ENCODE measurements at places on chromosomes 16 and 17. TPM values are rescaled to one million over a fixed set of nuclear protein-coding genes. Genes with fewer than 3 reads are reported as not detected.

The ABCA10 gene
- polyA plus RNA-seq: 0.33 TPM

The MVP gene
- polyA plus RNA-seq: 67.1 TPM

The OMG gene
- 1.0 TPM for polyA plus RNA-seq

DNA sequence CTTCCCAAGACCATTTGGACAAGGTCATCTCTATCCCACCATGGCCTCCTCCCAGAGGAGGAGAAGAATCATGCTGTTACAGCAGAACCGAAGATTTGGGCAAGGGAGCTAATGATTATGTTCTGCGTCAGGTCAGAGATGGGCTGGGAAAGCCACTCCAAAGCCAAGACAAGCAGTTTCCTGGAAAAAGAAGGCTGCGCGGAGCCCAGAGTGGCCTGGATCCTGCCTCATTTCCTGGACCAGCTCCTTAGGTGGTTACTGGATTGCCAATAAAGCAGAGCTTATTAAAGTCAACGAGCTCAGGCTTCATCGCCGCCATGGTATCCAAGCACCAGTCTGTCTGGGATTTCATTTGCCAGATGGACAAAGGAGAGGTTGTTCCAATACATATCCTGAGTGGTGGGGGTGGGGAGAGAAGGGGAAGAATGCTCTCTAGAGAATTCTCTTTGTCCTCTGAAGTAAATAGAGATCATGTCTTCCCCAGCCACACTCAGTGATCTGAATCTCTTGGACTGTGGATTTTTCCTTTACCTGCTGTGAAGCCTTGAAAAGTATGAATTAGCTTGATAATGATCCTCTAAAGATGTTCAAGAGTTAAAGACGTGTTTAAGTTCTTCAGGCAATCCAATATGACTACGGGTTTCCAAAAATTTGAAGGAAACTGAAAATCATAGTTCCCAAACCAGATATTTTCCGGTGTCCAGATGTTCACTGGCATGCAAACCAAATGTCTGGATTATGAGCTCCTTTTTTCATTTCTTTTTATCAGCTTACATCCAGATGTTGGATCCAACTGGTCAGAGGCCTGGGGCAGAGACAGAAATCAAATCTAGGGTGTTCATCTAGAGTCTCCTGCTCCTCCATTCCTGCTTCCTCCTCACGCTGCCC is 17.7 kb downstream of the PRAC1 start:
- no peak overlapping the region for H3K4me3 ChIP-seq
- no peaks in the 10 kb centered on the region for H3K36me3 ChIP-seq
- DNase-seq: no peak
- H3K27me3 ChIP-seq: peaks cover 2% of the 10 kb centered on the region

GRCh38 chr17:65029605-65030336 is 26.8 kb downstream of the GNA13 start:
- peaks cover 64% of the 10 kb centered on the region for H3K4me1 ChIP-seq
- H3K27ac ChIP-seq: peak overlapping the region; percentile 55
- H3K4me3 ChIP-seq: no peak overlapping the region
- H3K27me3 ChIP-seq: no peaks in the 10 kb centered on the region

DNA sequence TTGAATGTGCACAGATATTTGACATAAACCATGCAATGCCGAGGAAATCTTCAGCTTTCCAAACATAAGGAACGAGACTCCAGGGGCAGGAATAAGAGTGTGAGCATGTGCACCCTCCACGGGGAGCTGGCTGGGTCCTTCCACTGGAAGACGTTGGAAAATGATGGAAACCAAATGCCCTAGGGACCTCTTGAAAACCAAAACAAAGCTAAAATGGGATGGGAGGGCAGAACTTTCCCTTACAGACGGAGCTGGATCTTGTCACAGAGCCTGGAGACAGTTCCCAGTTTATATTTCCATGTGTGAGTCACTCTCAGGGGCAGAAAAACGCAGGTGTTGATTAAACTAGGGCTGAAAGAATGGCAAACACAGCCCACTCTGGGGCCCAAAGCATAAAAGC is 34.4 kb upstream of the DNAH17 start:
- H3K4me3 ChIP-seq: no peak overlapping the region
- no peak overlapping the region for H3K27ac ChIP-seq
- no peaks in the 10 kb centered on the region for H3K4me1 ChIP-seq
- no peak for DNase-seq

GRCh38 chr16:52167328-52167727 is 379.6 kb downstream of the TOX3 start:
- H3K4me1 ChIP-seq: no peaks in the 10 kb centered on the region
- H3K27ac ChIP-seq: no peak overlapping the region
- no peaks in the 10 kb centered on the region for H3K27me3 ChIP-seq
- no peaks in the 10 kb centered on the region for H3K36me3 ChIP-seq
- H3K4me3 ChIP-seq: no peak overlapping the region

Data from GM12878 (cell line).